Natural killer cell (primary cell): ENCODE measurements at places on chromosomes 1 and 21.
A peak's percentile ranks its signal among the peaks of the same experiment; 100 is the strongest.

GRCh38 chr1:21298981-21299391, 8.7 kb upstream of the ECE1 start:
- DNase-seq = no peak

DNA sequence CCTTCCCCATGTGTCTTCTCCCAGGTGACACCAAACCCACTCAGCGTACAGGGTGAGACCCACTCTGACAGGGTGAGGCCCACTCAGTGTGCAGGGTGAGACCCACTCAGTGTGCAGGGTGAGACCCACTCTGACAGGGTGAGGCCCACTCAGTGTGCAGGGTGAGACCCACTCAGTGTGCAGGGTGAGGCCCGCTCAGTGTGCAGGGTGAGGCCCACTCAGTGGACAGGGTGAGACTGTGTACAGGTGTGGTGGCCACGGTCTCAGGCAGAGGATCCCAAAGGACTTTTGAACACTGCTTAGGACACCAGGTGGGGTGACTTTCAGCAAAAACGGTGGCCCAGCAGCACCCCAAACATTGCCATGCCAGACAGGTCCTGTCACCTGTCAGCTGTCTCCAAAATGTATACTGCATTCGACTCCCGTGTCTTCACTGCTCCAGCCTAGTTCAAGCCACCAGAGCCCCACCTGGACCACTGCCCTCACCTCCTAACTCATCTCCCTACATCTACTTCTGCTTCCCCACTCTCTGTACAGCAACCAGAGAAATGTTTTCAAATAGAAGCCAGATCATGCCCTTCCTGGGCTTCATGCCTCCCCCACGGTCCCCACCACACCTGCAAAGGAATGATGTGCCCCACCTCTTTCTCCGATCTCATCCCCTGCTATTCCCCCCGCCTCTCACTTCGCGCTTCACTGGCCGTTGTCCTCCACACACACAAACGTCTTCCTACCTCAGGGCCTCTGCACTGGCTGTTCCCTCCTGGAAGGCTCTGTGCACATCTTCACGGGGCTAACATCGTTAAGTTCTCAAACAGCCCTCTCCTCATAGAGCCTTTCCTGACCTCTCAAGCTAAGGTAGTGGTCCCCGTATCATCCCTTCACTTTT, 52.1 kb downstream of the ACBD3 start:
- DNase-seq = no peak

GRCh38 chr1:48526008-48526710, 54.2 kb upstream of the SPATA6 start:
- no peak for DNase-seq

DNA sequence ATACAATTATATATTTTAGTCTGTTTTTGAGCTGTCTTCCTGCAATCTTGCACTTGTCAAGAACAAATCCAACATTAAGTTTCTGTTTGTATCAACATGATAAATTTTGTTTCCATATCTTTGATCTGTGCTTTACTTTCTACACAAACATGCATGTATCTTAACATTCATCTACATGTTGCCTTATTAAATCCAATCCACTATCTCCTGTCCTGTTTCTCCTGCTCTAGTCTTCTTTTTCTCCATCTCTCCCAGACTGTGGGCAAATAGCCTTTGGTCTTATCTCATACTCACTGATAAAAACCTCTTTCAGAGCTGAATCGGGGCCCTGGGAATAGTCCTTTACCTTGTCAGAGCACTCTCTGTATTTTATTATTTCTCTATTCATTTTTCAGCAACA, 101.3 kb downstream of the PLPPR4 start:
- DNase-seq = no peak

- no peak for DNase-seq
Measured at GRCh38 chr1:218350035-218350525, 4.9 kb downstream of the TGFB2 start.

- DNase-seq = no peak
Measured at GRCh38 chr1:73644198-73644597, 553.8 kb downstream of the LRRIQ3 start.

DNA sequence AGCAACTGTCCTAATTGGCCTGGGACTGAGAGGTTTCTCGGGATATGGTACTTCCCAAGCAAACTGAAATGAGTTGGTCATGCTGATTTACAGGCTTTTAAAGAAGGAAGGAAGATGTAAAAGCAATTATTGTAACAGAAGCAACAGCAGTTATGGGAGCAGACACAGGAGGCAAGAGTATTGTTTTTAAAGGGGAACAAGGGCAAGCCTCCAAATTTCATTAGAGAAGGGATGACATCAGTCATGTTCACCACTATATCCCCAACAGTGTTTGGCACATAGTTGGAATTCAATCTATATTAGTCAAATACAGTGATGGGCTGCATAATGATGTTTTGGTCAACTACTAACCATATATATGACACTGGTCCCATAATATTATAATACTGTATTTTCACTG, 46.0 kb upstream of the JUN start:
- DNase-seq = no peak

DNA sequence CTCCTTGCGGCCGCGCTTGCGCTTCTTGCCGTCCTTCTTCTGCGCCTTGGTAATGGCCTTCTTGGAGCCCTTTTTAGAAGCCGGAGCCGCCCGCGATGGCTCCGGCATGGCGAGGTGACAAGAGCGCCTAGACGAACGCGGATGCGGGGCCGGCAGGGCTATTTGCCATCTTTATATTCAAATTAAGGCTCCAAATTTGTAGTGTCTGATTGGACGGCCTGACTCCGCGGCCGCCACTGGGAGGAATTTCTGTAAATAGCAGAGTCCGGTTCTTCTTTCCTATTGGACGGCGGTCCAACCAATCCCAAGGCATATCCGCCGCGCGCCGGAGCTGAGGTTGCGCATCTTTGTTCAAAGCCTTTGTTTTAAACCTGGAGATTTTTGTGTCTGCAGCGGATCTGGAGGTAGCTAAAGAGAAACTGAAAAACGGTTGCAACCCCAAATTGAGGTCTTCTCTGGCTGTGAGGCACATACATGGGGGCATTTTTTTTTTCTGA, 22.6 kb upstream of the RNF187 start:
- DNase-seq = peak; percentile 94

DNA sequence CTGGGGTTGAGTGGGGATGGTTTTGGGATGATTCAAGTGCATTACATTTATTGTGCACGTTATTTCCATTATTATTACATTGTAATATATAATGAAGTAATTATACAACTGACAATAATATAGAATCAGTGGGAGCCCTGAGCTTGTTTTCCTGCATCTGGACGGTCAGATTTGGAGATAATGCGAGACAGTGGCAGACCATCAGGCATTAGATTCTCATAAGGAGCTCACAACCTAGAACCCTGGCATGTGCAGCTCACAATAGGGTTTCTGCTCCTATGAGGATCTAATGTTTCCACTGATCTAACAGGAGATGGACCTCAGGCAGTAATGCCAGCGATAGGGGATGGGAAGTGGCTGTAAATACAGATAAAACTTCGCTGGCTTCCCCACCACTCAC, 77.9 kb upstream of the LRRC53 start:
- no peak for DNase-seq

DNA sequence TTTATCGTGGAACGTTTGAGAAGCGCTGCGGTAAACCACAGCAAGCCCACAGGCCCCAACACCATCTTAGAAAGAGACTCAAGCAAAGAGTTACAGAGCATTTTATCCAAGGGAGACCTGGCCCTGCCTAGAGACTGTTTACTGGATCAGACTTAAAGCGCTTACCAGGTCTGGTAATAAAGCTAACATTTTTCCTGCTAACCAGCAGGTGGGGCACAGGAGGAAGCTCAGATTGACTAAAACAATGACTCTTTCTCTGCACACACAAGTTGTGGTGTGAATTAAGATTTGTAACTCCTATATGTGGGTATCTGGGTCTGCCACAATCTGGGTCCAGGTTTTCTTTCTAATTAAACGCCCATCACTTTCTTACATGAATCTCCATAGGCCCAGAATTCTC, 136.5 kb upstream of the ETS2 start:
- DNase-seq = peak; percentile 15

GRCh38 chr1:194117582-194117981, 931.2 kb upstream of the B3GALT2 start:
- DNase-seq = no peak

DNA sequence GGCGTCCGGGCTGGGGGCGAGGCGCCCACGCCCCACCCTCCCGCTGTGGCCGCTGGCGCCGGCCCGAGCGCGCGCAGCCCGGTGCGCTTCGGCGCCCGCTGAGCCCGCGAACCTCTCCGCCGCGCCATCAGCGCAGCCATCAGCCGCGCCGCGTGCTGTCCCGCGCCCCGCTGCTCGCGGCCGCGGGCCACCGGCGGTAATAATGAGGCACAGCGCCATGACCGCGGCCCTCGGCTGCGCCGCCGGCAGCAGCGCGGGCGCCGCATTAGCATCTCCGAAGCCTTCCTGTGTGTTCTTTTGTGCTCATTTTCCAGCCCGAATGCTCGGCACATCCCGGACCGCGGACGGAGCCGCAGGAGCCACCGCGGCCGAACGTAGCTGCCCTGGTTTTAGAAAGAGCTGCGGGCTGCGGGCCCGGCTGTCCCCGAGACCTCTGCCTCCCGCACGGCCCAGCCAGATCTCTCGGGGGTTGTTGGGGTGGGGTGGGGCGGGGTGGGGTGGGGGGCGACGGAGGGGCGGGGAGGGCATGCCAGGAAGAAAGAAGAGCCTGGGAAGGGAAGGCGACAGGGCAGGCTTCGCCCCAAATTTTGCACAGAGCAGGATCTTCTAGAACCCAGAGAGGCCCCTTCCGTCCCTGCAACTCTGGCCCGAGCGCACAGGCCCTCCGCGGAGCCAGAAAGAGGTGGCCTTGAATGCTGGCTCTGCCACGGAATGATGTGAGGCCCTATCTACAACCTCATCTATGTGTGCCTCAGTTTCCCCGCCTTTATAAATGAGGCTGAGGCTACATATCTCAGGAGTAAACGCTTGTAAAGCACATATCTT, 55.3 kb downstream of the RRAGC start:
- no peak for DNase-seq

DNA sequence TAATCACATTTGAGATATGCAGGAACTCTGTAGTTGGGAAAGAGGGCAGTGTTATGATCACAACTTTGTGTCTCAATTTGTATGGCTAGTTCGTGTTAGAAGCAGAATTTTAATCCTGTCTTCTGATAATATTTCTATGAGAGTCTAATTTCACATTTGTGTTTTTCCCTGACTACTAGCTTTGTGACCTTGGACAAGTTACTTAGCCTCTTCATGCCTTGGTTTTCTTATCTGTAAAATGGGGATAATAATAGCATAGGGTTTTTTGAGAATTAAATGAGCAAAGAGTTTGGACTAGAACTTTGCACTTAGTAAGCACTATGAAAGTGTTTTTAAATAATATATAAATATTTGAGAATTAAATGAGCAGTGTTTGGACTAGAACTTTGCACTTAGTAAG, 24.9 kb upstream of the SCAF4 start:
- no peak for DNase-seq

- peak; percentile 80 for DNase-seq
Measured at GRCh38 chr1:29120947-29121485, 2.7 kb downstream of the TMEM200B start.

DNA sequence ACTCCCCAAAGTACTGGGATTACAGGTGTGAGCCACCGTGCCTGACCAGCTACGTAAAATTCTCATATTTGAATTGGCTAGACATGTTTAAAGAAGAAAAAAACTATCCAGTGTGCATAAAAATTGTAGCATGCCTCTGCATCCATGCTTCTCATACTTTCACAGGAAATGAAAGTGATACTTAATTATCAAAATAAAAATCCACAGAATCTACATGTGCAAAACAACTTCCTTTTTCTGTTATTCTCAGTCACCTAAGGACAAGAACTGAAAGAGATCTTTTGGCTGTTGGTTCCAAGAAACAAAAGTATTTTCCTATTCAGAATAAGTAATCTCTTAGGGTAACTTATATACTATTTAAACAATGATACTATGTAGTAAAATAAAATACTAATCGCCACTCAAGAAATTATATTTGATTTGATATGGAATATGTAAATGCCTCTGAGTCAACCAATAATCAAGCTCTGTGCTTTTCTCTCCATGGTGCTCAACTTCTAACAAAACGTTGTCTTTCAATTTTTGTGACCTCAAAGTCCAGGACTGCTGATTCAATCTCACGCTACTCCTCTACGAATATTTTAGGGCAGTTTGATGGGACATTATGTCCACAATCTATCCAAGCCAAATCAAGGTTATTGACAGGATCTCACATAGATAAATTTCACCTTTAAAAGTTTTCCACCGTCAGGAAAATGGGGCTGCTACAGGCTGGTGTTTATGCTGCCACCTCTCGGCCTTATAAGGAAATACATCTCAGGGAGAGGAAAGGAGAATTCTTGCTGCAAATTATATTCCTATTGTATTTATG, 102.7 kb downstream of the ZNF281 start:
- no peak for DNase-seq

GRCh38 chr1:99964806-99965205, 5.0 kb upstream of the SLC35A3 start:
- no peak for DNase-seq

- DNase-seq = no peak
Measured at GRCh38 chr21:45525153-45525909, 16.9 kb downstream of the SLC19A1 start.

- DNase-seq = no peak
Measured at GRCh38 chr1:22343456-22344328, 108.0 kb upstream of the ZBTB40 start.

GRCh38 chr1:55554611-55555010, 339.4 kb upstream of the USP24 start:
- DNase-seq = no peak

- no peak for DNase-seq
Measured at GRCh38 chr1:30830537-30830936, 73.0 kb upstream of the LAPTM5 start.

GRCh38 chr1:5522531-5523145, 469.6 kb downstream of the NPHP4 start:
- DNase-seq = no peak

DNA sequence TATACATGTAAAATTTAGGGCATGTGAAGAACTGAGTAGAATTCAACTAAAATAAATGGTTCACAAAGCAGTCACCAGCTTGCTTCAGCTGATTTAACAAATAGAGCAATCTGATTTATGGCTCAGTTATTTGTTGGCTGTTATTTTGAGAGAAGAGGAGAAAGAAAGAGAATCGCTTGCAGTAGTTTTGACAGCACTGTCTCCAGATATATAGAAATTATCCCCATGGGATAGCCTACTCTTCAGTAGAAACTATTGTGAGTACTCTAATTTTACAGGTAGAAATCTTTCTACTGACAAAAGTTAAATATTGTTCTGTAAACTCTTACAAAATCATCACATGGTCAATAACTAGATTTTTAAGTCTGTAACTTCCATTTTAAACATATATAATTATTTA, 1098.2 kb downstream of the MRPL39 start:
- no peak for DNase-seq

DNA sequence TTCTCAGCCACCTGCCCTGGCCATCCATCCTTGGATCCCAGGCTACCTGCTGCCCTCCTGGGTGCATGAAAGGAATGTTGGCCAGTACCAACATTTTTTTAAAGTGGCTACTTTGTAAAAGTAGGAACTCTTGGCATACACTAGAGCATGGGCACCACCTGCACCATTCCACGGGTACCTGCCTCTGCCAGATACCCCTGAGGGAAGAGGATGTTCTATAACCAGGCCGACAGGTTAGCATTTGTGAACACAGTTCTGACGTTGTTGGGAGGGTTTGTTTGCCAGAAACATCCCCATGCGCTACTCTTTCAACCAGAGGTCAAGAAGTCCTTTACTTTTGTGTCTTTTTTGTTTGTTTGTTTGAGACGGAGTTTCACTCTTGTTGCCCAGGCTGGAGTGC, 43.0 kb downstream of the EVA1C start:
- no peak for DNase-seq
